Left renal pelvis (tissue), 4 donors: ENCODE measurements at places on chromosomes 12 and 14. TPM values are rescaled to one million over a fixed set of nuclear protein-coding genes. Genes with fewer than 3 reads are reported as not detected.

DNA sequence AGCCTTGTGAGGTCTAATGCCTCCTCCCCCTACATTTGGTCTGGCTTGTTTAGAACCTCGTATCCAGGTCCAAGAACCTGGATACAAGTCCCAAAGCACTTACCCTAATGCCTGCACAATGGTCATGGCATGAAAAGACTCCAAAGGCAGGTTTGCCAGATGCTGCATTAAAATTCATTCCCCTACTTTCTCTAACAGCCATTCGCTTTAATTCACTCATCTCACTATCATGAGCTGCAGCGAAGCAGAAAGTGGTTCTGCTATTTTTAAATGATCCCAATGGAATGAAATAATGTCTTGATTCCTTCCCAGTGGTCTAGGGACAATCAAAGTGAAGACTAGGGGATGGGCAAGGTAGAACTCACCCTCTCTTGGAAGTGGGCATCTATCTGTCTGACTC, 72.5 kb upstream of the MAX start:
- DNase-seq: no peak

Gene SIX4
- 7.7 TPM for polyA plus RNA-seq

- DNase-seq: no peak
Observed at GRCh38 chr14:94320243-94320642, 2.9 kb downstream of the SERPINA6 start.

- DNase-seq: peak; percentile 29
Observed at GRCh38 chr12:16385782-16386646, 38.6 kb downstream of the MGST1 start.

Gene TAS2R8
- not detected for polyA plus RNA-seq

DNA sequence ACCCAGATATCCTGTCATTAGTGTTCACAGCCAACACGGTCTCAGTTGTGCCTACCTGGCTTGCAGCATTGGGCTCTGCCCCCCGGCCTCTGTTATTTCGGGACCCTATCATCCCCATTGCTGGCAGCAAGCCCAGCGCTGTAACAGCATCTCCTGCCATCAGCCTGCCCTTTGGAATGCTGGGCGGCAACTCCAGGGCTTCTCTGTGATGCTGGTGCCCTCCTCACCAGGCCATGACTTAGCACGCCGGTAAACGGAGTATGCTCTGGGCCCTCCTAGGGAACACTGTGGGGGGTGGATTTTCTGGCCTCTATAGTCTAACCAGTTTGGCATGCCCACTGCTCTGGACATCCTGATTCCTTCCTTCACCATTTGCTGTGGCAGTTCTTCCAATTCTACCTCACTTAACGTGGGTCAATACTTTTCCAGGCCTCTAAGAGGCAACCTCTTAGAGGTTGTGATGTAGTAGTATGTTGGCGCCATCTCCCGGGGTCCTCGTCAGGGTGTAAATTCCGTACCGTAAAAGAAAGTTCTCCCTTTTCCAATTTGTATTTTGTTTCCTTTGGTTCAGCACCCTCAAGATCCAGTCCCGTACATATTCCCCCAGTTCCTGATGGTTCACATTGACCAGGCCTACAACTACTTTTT, 80.0 kb downstream of the SINHCAF start:
- DNase-seq: no peak

Gene KRT3
- not detected for polyA plus RNA-seq

Gene PSMA3
- 113 TPM for polyA plus RNA-seq
